ENCODE measurements at places on chromosomes 2 and 18.
A peak's percentile ranks its signal among the peaks of the same experiment; 100 is the strongest.

DNA sequence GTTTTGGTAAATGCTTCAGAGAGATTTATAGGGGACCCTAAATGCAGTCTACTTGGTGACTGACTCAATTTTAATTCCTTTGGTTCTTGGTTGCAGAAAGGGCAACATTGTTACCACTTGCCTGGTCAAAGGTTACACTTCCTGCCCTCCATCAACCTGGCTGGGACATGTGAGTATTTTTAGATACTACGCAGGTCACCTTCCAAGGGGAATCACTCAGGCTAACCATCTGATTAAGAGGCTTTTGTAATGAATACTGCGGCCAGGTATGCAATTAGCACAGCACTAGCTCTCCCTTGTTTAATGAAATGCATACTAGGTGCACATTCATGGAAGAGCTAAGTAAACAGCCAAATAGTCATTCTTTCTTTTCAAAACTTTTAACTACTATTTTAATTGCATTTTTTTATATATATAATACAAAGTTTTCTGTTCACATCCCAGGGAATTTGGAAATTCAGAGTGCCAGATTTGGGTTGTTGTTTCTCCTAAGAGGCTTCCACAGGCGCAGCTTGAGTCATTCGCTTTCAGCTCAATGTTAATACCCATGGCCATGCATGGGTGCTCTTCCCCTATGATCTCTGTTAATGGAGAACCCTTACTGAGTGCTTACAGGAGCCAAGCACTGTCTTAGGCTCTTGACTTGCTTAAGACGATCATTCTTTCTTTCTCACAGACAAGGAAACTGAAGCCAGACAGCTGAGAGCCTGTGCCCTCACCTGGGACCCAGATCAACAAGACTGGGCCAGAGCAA, 152.2 kb downstream of the MTX2 start:
- DNase-seq = no peak

- DNase-seq = peak; percentile 18
These were observed 61.7 kb upstream of the RALBP1 start for GRCh38 chr18:9413576-9413975.

GRCh38 chr2:207779523-207779922, 9.8 kb upstream of the FZD5 start:
- no peak for DNase-seq

DNA sequence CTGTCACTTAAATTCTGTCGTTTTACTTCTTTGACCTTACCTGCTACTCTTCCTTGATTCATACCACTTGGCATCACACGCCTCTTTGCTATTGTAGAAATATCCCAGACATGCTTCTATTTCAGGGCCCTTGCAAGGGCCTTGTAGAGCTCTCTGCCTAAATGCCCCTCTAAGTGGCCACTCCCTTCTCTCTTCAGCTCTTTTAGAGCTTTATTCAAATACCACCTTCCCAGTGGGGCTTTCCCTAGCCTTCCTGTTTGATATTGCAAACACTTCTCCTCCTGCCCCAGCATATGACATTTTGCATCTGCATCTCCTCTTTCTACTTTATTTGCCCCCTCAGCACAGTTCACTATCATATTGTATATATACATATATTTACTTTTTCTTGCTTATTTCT, 54.0 kb downstream of the PELI1 start:
- DNase-seq = no peak

DNA sequence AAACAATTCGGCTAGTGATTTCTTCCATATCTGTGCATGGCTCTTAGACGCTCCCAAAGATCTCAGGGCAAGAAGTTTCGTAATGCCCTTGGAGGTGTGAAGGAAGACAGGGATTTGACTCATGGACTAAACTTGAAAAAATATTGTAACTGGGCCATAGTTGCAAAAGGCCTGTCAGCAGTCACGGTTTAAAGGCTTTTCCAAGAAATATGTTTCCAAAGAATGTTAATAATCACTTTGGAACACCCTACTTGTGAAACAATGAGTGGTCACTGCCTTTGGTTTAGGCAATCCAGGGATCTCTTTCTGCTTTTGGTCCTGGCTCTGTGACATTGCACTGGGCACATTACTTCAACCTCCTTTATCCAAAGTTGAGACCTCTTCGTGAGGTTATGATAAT, 102.5 kb upstream of the RASGRP3 start:
- DNase-seq = no peak

DNA sequence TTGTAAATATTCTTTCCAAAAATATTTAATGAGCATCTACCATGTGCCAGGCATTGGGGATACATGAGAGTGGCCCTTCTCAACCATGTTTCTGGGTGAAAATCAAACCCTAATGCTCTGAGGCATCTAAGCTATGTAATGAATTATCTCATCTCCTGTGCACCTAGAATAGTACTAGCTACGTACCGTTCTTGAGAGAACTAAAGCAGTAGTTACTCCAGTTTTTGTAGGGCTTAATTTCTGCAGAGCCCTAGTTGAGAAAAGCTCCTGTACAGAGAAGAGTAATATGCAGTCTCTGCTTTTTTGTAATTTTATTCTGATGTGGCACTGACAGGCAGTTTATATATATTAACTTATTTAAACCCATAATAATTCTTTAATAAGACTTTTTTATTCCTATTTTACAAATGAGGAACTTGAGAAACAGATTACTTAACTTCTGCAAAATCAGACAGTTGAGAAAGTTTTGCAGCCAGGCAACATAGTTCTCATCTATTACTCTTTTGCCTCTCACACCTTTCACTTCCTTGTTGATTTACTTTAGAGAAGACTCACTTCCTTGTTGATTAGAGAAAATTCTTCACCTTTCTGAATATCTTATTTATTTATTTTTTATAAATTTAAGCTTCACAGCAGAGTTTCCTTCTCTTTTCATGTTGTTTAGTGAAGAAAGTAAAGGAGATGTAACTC, 3.1 kb downstream of the SPOPL start:
- DNase-seq = peak; percentile 76

DNA sequence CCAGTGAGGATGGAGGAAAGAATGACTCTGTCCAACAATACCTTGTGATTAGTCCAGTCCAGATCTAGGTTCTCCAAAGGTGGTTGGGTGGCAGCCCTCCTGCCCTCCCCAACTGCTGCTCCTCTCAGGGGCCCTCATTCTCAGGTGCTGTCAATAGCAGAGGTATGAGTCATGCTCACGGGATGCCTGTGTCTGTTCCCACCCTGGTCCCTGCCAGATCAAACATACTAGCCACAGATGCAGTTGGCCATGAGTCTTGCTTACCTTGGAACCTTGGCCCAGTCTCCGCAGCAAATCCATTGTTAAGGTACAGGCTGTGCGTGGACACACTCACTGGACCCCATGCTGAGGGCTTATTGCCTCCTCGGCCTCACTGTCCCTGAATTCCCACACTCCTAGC, 24.9 kb upstream of the RPIA start:
- no peak for DNase-seq

DNA sequence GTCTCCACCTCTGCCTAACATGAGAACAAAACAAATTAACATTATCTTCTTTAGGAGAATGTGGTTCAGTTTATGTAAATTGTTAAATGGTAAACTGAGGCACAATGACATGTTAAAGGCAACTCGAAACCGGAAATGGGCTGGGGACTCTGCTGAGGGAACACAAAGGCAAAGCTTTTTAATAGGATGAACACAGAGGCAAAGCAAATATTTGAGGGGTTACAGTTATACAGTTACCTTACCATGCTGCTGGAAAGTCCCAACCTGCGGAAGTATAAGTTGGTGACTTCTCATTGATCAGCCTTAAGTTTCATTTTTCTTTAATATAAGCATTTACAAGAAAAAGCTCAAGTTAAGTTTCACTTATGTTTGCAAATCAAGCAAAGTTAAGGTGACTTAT, 195.0 kb downstream of the DLGAP1 start:
- no peak for DNase-seq

- DNase-seq = no peak
These were observed 1022.9 kb upstream of the NRXN1 start for GRCh38 chr2:52054824-52055223.

GRCh38 chr18:65755616-65756015, 4.8 kb downstream of the CDH7 start:
- DNase-seq = no peak

- DNase-seq = no peak
These were observed 336.1 kb upstream of the SKOR2 start for GRCh38 chr18:47587587-47587986.

DNA sequence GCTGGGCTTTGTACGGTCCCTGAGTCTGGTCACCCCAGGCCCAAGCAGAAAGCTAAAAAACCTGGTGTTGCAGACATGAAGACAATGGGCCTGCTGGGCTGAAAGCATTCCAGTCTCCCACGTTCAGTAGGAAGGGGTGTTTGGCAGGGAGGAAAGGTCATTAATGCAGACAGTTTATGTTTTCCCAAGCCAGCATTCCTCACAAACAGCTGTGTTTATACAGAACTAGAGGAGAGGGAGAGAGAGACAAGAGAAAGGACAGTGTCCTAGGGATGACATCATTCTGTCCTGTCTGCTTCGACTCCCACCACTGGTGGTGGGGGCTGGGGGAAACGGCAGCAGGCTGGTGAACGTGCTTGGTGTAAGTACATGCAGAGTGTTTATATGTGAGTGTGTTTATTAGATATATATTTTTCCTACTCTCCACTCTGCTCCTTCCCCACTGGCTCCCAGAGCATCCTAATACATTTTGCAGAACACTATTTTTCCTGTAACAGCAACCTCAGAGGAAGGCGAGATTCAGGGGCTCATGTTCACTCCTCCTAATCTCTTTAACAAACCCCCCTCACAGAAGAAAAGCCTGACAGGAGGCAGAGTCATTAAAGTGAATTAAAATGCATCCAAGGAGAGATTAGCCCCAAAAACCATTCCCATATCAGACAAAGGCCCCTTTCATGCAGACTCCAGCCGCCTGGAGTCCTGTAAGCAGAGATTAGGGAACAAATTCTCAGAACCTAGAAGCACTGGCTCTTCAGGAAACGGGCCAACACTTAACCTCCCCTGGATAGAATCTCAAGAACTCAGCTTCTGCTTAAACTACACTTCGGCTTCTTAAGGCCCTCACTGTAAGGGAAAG, 380.4 kb downstream of the TNS1 start:
- DNase-seq = no peak

- DNase-seq = peak; percentile 76
These were observed 420 bp downstream of the PIGN start for GRCh38 chr18:62186499-62186773.

DNA sequence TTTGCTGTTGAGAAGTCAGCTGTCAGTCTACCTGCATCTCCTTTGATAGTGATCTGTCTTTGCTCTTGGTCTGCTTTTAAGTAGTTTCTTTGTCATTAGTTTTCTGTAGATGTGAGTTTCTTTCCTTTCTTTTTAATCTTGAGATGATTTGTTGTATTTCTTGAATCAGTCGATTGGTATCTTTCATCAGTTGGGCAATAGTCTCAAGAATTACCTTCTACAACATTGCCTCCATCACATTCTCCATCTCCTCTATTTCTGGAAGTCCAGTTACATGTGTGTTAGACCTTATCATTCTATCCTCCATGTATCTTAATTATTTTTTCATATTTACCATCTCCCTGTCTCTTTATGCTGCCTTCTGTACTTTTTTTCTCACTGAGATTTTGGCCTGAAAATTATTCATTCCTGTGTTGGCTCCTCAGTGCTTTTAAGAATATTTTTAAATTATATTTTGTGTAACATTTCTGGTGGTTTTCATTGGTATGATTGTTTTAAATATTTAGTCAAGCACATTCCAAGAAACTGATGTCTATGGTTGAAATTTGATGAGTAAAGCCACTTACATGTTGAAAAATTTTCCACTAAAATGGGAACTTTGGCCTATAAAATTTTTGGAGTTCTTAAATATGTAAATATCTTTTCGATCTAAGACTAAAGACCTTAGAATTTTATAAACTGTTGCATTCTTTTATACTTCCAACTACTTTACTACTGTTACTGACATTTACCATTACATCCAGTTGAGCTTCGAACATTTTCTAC, 239.5 kb upstream of the MGAT5 start:
- DNase-seq = no peak

GRCh38 chr2:54083021-54083420, 32.4 kb upstream of the ACYP2 start:
- DNase-seq = no peak

Data from GF-D8 (cell line).